ENCODE measurements at places on chromosomes 12 and 14.

- no peak for DNase-seq
Measured at GRCh38 chr12:70571705-70572268, 65.4 kb downstream of the PTPRB start.

- no peak for DNase-seq
Measured at GRCh38 chr12:2013527-2014223, 9.4 kb upstream of the DCP1B start.

DNA sequence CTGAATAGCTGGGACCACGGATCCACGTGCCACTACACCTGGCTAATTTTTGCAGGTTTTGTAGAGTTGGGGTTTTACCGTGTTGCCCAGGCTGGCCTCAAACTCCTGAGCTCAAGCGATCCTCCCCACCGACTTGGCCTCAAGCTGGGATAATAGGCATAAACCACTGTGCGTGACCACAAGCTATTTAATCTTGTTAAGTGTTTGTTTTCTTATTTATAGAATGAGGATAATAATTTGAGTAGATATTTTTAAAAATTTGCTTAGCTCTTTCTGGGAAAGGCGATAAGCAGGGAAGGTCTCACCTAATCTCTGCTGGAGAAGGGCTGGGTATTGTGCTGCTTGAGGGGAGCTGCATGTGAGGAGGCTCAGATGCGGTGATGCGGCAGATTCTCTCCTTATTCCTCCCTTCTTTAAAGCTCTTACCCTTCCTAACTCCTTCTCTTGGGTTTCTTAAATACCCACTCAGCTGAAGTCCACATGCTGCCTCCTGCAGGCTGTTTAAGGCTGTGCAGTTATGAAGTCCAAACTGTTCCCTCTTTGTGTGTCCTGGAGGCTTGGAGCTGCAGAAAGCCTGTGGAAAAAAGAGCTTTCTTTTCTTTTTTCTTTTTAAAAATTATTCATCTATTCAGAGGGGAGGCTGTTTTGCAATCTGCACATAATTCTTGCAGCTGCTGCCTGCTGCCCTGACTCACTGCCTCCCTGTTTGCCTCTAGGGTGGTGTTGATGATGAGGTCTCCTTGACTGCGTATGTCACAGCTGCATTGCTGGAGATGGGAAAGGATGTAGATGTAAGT, 37.9 kb downstream of the A2ML1 start:
- peak; percentile 43 for DNase-seq

- DNase-seq: peak; percentile 52
Measured at GRCh38 chr14:61103541-61104339, 122.7 kb downstream of the SLC38A6 start.

DNA sequence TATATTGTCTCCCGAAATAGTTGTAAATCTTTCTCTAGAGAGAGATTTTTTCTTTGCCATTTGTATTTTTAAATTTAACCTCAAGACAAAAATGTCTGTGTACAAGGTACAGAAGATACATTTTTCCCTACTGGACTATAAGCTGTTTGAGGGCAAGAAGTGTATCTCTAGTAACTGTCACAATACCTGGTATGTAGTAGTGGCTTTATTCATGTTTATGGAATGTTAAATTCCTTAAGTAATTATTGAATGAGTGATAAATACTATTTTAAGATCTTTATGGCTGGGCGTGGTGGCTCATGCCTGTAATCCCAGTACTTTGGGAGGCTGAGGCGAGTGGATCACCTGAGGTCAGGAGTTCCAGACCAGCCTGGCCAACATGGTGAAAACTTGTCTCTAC, 24.4 kb upstream of the CDK17 start:
- no peak for DNase-seq

DNA sequence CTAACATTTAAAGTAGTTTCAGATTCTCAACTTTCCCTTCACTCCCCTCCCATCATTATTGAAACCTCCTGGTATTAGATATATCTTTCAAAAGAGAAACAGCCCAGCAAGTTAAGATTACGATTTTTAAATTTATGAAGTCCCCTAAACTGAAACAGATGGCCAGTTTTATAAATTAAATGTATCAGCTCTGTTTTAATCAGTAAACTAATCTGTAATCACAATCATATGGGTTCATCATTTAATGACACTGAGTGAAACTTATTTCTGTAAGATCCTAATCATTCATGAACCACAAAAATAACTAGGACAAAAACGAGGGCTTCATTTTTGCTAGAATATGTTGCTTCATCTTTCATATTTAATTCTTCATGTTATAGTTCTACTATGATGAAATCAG, 137.8 kb downstream of the EPS8 start:
- no peak for DNase-seq

GRCh38 chr12:76866726-76867125, 12.1 kb downstream of the CSRP2 start:
- DNase-seq: no peak

DNA sequence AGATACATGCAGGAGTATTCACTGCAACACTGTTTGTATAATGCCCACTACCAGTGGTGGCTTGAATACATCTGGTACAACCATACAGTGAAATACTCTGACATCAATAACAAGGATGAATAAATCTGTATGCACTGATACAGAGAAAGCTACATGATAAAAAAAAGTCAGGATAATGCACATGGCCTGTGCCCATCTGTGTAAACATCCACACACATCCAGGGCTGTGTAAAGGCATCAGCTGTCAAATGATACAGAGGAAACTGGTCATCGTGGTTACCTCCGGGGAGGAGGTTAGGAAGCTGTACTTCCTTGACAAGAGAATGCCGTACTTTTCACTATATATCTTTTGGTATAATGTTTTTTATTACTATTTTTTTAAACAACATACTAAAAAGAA, 176.6 kb downstream of the FOXN3 start:
- DNase-seq: no peak

DNA sequence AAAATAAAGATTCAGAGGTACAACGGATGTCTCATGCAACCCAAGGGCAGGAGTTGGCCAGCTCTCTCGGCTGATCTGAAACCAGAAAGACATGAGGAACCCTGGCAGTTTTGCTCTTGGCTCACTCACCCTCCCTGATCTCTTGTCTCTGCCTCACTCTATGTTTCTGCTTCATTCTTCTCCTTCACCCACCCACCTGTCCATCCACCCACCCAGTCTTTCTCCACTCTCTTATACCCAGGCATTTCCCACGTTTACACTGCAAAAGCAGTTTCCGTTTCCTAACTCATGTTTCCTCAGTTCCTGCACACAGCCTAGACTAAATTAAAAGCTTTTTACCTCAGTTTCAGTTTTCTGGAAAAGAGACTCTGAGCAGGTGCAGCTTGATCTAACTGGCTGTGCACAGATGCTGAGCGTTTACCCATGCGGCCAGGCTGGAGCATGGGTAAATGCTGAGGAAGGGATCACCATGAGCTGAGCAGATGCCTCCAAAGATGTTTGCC, 157.6 kb downstream of the PRKCH start:
- peak; percentile 60 for DNase-seq

DNA sequence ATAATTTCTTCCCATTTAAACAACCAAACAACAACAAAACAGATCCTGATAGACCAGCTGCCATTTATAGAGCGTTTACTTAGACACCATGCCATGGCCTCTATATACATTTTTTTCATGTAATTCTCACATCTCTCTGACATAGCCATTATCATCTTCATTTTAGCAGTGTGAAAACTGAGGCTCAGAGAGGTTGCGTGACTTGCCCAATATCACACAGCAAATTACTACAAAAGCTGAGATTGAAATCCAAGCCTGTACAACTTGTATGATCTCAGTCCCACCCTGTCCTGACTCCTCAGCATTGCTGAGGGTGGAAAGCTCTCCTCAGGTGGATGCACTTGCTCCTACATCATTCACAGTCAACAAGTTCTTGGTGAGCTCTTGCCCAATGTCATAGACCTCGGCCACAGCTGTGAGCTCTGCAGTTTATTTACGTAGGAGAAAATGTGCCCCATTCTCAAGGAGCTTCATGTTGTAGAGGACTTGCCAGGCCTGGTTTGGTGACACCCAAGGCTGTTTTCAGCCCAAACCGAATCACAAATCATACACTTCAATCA, 55.5 kb downstream of the CRACR2A start:
- no peak for DNase-seq

DNA sequence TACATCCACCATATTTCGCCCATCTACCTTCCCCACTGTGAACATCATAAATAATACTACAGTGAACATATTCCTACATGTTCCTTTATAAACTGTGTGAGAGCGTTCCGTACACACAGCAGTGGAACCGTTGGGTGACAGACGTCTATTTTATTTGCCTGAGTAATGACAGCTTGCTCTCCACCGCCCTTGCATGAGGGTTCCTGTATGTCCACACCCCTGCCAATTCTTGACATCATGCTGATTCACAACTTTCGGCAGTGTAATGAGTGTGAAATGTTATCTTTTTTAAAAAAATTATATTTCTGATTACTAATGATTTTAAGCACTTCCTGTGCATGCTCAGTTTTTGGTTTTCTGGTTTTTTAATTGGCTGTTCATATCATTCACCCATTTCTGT, 4.3 kb upstream of the RAD52 start:
- no peak for DNase-seq

DNA sequence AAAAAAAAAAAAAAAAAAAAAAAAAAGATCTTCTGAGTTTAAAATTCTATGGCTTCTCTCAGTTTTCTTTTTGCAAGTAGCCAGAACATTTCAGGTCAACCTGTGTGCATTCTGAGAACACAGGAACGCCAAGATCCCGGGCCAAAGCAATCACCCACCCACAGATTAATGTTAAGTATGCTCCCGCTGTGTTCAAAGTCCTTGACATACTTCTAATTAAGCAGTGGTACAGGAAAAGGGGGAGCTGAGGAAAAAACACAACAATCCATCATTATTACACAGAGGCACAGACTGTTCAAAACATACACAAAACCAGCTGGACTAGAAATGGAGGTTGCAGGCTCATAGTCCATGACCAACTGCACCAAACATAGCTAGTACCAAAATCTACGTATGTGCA, 2.8 kb downstream of the FBXO21 start:
- DNase-seq: no peak

- DNase-seq: peak; percentile 61
Measured at GRCh38 chr14:50040401-50040775, 76.0 kb downstream of the VCPKMT start.

GRCh38 chr14:80926397-80927082, 15.0 kb downstream of the CEP128 start:
- DNase-seq: no peak

DNA sequence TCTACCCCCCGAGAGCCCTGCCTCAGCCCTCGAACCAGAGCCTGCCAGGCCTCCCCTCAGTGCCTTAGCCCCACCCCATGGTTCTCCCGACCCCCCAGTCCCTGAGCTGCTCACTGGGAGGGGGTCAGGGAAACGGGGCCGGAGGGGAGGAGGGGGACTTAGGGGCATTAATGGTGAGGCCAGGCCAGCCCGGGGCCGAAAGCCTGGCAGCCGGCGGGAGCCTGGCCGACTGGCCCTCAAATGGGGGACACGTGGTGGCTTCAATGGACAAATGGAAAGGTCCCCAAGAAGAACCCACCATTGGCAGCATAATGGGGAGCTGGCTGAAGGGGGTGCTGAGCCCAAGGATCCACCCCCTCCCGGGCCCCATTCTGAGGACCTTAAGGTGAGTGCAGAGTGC, 5.6 kb downstream of the MBD6 start:
- DNase-seq: no peak

DNA sequence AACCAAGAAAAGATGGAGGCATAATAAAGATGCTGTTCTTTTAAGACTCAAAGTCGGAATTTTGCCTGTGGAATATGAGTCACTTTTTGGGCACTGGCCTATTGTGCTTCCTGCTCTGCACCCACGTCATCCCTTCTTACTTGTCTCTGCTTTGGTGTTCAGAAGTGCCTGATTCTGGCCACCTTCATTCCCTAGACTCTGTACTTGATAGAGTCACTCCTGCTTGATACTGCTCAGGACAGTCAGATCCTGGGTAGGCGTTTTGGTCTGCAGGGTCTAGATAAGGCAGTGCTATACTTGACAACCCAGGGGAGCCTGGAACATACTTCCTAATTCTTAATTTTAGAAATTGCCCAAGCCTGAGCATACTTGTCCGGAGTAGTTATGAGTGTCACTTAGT, 1.9 kb downstream of the LRRK2 start:
- no peak for DNase-seq

DNA sequence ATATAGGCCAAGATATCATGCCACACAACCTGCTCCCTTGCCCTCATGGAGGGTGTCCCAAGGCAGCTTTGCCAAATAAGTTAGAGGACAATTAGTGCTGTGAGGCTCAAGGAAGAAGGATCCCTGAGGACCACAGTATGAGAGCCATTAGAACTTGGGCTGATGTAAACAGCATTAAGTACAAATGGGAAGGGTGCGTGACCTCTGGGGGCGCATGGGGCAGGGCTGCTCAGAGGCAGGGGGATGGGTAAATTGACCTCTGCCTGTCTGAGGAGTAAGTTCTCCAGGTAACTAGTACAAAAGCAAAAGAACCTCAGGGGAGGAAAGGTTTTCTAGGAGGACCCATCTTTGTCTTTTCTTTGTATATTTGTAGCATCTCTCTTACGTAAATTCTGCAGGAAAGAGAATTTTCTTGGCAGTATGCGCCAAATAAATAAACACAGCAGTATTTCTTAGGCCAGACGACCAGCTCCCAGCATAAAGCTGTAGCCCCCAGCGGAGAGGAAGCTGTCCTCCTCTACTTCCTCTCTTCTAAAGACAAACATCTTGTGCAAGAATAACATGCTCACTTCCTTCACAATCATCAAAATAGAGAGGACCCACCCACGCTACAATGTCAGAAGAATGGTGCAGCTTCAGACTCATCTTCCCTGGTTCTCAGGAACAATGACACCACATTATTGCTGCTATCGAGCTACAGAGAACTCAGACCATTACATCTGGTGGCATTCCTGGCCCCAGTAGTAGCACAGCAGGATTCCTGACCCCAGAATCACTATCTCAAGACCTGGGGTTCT, 16.4 kb upstream of the VWF start:
- DNase-seq: peak; percentile 49

- DNase-seq: no peak
Measured at GRCh38 chr12:89991807-89992590, 283.4 kb upstream of the ATP2B1 start.

DNA sequence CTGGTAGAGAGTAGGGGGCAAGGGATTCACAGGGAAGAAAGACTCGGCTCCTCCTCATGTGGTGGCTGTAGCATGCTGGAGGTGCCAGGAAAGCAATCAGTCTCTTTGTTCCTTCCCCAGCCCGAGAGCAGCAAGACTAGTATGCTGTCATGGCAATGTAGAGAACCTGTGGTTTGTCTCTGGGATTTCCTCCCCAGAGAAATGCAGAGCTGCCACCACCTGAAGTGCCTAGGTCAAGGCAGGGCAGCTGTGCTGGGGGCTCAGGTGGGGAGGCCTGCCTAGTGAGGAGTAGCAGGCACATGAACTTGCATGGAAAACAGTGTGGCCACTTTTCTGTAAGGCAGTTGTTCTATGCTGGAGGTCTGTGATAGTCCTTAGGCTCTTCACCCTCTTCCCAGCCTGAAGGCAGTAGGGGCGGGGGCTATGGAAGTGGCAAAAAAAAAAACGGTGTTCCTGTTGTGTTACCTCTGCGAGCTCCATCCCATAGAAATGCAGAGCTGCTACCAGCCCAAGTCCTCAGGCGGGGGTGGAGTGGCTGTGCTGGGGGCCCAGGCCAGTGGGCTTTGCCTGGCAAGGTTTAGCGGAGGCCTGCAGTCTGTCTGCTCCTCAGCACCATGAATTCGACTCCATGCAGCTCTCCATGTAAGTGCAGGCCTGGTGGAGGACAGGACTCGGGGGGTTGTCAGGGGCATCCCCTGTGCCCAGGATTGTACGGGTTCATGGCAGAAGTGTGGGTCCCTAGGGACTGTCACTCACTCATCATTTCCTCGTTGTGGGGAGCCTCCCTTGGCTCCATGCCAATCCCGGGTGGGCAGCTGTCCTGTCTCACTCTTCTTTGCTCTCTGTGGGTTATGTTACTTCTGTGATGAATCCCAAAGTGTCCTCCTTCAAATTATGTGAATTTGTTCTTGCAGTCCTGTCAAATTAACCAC, 4.1 kb upstream of the CLEC4D start:
- DNase-seq: no peak

GRCh38 chr14:91470216-91470615, 39.9 kb downstream of the PPP4R3A start:
- DNase-seq: no peak
